MM.1S (cell line): ENCODE measurements at places on chromosomes 2 and 18.
A peak's percentile ranks its signal among the peaks of the same experiment; 100 is the strongest.

DNA sequence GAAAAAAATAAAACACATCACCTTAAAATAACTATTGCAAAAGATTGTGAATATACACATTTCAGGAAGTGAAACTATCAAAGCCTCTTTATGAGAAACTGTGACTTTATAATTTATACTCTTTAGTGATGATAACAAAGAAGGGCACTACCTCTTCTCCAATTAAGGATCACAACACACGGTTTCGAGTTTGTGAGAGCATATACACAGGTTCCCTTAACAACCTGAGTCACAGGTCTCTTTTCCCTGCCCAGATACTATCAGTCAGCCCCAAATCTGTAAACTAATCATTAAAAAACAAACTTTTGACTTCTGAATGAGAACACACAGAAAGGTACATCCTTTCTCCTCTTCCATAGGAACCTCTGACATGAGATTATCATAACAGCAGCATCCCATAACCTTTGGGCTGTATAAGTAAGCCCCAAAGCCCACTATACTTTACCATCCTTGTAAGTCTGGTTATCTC is 44.9 kb downstream of the PTPN2 start:
- peak; percentile 61 for DNase-seq

DNA sequence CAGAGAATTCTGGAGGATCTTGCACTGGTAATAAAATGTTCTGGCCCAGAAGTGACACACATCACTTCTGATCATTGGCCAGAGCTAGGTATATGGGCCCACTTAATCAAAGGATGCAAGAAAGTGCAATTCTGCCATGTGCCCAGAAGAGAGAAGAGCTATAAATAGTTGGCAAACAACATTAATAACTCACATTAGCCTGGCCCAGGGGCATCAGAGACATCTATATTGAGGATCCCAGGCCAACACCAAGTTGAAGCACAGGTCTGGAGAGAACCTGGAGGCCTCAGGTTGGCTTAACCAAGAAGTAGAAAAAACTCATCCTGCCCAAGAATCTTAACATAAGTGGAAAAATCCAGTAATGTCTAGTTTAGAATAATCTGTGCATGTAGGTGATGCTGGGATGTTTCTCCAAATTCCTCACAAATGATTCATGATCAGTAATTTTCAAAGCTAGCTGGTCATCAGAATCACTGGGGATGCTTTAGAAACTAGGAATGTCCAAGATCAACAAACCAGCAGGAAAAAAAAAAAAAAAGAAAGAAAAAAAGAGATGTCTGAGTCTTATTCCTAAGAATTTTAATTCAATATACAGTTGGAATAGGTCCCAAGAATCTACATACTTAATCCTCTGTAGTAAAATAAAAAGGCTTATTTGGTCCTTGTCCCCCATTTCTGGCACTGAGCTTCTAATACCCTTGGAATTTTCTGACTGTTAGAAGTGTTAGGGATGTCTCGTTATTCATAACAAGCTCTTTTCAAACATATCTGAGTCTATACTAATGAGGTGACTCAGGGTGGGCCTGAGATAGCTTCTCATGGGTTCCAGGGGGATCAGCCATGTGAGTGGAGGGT is 35.0 kb upstream of the EVA1A start:
- DNase-seq = no peak

- DNase-seq = no peak
These were observed 59.5 kb upstream of the SP3 start for GRCh38 chr2:174024524-174025270.

GRCh38 chr2:3642521-3643215 is 15.3 kb upstream of the ALLC start:
- DNase-seq = no peak

DNA sequence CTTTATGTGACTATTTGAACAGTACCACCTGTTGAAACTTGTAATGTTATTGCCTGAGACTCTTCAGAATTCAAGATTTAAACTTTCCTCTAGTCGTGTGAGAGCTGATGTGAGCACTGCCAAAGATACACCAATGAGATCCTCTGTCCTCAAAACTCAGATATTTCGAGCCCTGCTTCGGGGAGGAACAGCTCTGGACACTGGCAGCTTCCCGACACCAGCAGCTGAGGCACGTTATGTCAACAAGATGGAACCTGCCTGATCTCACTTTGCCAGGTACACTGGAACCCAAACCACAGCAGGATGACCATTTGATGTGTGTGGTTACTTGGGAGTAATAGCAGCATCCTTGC is 319.9 kb upstream of the RBMS1 start:
- DNase-seq = no peak

DNA sequence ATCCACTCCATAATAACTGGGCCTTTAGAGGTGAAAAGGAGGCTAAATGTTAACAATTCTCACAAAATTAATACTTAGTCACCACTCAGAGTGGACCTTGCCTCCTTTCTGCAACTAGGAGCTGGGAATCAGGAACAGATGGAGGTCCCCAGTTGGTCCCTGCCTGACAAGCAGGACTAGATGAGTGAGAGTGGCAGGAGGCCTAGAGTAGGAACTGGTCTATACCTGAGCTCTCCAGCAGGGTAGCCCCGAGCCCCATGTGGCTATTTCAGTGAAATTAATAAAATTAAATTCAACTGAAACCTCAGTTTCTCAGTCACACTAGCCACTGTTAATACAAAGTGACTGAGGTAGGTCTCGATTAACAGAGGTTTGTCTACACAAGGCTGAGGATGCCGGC is 150.5 kb downstream of the MYO5B start:
- peak; percentile 44 for DNase-seq
